ENCODE measurements at places on chromosomes 1 and 21.

DNA sequence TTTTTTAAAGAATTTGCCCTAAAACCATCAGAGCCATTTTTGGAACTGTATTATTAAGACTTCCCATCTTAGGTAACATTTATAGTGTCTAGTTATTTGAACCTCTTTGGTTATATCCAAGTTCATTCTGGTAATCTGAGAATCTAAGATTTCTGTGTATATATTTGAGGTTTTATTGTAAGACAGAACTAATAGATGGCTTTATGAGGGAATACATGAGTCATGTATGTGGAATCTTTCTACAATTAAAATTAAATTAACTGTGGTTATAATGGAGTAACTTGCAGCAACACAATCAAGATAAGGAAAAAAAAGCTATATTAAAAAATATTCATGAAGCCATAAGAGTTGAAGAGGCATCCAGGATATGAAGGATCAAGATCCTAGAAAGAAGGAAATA is 92.1 kb downstream of the UBE2U start:
- DNase-seq, result no peak

GRCh38 chr1:45246760-45247159 is 40.4 kb upstream of the ZSWIM5 start:
- DNase-seq, result no peak

DNA sequence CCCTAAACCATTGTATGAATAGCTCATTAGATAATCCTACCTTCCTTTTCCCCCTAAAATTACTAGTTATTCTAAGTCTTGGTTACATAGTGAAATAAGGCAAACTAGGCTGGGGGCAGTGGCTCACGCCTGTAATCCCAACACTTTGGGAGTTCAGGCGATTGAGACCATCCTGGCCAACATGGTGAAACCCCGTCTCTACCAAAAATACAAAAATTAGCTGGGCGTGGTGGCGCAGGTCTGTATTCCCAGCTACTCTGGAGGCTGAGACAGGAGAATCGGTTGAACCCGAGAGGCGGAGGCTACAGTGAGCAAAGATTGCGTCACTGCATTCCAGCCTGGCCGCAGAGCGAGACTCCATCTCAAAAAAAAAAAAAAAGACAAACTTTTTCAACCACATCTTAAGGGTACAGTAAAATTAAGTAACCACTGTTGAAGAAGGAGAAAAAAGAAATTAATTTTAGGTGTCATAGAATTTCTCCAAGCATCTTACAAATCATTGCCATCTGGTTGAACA is 108.5 kb downstream of the DENND1B start:
- no peak for DNase-seq

DNA sequence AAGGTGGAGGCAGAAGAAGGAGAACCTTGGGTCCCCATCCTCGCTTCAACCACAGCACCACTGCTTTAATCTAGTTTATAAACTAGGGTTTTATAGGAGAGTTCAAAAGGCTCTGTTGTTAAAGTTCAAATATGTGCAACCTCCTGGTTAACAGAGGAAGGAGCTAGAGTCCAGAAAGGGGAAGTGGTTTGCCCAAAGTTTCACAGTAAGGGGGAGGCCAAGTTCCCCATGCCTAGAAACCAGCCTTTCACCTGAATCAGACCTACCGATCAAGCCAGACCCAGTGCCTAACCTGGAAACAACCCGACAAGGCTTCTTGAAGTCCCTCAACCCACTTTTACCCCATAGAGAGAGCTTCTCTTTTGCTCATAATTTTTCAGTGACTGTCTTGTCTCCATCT is 106.5 kb downstream of the PLPP3 start:
- no peak for DNase-seq

DNA sequence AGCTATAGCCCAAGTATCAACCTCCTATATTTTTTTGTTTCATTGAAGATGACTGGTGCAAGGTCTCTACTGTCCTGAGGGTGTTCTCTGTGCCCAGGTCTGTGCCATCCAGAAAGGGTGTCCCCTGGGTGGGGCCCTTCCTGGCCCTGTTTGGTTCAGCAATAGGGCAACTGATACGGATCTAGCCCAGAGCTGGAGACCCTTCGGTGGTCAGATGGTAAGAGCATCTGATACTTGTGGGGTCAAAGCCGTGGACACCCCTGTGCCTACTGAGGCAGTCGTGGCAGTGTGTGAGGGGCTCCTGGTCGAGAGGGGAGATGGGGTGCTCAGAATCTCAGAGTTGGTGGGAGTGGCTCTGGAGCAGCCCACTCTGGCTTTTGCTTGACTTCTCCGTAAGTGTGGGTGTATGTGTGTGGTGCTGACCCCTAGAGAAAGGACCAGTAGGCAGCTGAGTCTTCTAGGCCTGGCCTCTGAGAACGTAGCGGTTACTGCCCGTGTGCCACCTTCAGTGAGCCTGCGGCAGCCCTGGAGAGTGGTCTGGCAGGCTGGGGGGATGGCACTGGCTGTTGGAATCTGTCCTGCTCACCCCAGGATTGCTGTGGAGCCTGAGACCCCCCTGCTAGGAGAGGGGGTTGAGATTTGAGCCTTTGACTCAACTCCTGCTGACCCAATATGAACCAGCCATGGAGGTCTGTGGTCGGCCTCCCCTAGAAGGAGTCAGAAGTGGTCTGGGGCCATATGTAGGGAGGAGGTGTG is 2.7 kb downstream of the AMPD2 start:
- no peak for DNase-seq

GRCh38 chr1:62343911-62344310 is 24.7 kb upstream of the KANK4 start:
- DNase-seq, result no peak

DNA sequence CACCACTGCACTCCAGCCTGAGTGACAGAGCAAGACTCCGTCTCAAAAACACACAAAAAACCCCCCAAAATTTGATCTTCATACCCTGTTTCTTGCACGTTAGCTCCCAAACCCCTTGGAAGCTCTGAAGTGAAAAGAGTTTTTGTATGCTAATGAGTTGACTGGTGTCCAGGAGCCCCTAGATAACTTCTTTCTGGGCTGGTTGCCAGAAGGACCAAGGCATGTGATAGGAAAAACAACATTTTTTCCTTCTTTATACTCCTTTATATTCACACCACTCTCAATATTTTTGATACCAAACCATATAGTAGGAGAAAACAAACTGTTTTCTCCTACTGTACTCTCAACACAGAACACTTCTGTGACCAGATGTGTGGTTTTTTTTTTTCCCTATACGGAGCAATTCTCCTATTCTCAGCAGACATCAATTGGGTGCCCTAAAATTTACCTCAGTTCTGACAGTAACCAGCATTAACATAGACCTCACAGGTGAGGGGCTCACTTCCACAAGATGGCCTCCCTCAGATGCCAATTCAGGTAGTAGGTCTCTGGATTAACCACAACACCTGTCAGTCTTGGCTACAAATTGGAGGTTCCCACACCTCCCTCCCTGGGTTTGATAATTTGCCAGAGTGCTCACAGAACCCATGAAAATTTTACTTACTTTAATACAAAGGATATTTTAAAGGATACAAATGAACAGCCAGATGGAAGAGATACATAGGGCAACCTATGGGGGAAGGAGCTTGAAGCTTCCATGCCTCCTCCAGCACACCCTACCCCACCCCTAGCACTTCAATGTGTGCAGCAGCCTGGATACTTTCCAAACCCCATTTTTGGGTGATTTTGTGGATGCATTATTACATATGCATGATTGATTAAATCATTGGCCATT is 25.6 kb downstream of the ZYG11B start:
- no peak for DNase-seq

All from RWPE2 (cell line).